ENCODE measurements at places on chromosomes 4 and X.
A peak's percentile ranks its signal among the peaks of the same experiment; 100 is the strongest.

- DNase-seq = no peak
Measured at GRCh38 chrX:17563515-17563914, 173.8 kb upstream of the SCML1 start.

- no peak for DNase-seq
Measured at GRCh38 chr4:17170131-17170530, 271.7 kb upstream of the LDB2 start.

DNA sequence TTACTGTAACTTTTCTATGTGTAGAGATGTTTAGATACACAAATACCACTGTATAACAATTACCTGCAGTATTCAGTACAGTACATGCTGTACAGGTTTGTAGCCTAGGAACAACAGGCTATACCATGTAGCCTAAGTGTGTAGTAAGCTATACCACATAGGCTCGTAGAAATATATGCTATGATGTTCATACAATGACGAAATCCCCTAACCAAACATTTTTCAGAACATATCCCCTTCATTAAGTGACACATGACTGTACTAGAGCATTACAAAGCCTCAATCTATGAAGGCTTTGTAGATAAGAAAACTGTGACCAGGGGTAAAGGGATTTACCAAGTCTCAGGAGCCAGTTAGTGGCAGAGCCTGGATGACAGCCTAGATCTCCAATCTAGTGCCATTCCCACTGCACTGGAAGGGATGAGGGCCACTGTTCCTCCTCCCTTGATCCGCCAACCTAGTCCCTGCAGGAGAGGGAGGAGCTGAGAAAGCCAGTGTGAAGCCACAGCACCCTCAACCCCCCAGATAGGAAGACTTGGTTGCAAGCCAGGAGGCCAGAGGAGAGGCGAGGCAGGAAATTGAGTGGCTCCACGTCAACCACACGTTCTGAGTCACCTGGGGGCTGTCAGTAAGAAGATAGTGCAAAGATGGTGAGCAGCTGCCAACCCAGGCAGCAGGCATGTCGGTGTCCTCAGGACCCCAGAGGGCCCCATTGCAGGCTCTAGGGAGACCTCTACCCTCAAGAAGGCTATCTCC, 227.7 kb downstream of the BCOR start:
- DNase-seq = peak; percentile 85

DNA sequence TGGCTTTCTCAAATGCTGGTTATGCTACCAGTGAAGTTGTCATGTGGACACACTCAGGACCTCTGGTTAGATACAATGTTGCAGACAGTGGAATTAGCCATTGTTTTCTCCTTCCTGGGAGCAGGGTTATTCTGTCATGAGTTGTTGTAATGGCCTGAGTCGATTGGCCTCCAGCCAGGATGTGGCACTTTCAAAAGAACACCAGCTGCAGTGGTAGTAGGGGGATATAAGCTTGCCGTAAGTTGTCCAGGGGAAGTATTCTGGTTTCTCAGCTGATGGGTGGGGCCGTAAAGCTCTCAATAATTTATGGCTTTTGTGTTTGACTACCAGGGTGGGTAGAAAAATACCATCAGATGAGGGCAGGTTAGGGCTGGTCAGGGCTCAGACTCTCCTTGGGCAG, 697.5 kb upstream of the GNPDA2 start:
- DNase-seq = no peak

DNA sequence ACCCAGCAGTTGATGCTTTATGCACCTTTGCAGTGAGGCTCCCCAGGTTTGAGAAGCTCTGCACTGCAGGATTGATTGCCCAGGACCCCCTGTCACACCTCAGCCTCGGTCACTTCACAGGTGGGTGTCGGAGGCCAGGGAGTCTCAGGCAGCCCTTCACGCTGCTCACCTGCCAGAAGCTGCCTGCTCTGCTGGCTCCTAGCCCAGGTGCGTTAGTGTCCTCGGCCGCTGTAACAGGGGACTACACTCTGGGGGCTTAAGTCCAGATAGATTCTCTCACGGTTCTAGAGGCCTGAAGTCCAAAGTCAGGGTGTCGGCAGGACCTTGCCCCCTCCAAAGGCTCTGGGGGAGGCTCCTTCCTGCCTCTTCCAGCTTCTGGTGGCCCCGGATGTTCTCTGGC, 79.9 kb downstream of the CPZ start:
- DNase-seq = no peak

GRCh38 chrX:107551546-107551945, 76.8 kb upstream of the PRPS1 start:
- DNase-seq = no peak

- no peak for DNase-seq
Measured at GRCh38 chrX:78886550-78886949, 58.6 kb upstream of the P2RY10 start.

DNA sequence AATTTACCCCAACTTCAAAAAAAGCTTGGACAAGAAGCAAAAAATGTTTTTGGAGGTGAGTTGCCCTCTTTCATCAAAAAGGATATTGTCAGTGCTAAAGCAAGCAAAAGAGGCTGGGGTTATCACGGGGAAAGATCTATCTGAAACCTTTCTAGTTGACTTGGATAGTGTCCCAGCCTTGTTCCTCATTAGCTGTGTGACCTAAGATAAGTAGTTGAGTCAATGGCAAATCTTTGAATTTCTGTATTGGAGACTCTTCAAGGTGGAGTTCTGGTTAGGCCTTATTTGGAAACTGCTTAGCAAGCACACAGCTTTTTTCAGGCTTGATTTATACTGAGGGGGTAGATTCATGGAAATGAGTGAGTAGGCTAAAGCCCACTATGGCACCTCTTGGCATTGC, 271.6 kb downstream of the GRIA3 start:
- DNase-seq = no peak

DNA sequence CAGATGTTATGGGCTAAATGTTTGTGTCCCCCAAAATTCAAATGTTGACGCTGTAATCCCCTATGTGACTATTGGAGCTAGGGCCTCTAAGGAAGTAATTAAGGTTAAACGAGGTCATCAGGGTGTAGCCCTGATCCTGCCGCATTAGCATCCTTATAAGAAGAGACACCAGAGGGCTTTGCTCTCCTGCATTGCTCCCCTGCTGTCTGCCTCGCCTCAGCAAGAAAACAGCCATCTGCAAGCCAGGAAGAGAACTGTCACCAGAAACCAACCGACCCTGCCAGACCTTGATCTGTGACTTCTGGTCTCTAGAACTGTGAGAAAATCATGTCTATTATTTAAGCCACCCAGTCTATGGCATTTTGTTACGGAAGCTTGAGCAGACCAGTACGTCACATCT, 331.9 kb downstream of the DCTD start:
- no peak for DNase-seq

- no peak for DNase-seq
Measured at GRCh38 chr4:8077181-8078108, 81.2 kb downstream of the ABLIM2 start.

- DNase-seq = no peak
Measured at GRCh38 chr4:25449688-25450087, 72.6 kb downstream of the ANAPC4 start.

DNA sequence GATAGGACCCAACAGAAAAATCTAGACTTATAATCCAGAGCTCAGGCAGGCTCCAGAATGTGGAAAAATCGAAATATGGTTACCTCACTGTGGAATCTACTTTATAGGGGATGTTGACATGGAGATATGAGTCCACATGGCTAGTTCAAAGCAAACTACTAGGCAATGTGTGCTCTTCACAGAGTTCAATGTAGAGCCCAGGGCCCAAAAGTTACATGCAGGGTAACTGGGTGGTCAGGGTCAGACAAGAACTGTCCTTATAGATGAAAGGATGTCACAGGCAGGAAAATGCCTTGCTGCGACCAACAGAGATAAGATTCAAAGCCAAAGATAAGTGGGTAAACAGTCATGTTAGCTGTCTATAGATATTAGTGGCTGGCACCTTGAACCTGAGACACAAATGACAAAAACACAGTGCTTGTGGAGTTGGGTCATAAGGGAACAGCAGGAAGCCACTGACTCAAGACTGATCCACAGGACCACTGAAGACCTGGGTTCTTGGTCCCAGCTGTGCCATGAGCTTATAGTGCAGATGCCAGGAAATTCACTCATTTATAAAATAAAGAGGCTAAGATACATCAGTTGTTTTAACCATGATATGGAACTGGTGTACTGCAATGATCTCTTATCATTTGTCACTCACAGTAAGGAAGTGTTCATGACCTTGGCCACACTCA, 101.7 kb upstream of the MBNL3 start:
- DNase-seq = no peak

Data from DND-41 (cell line).